CD4-positive, alpha-beta T cell treated with Interleukin-10 for 1 hour (primary cell): ENCODE measurements at places on chromosomes 4 and X.

GRCh38 chrX:39020051-39020669 lies 218.9 kb downstream of the MID1IP1 start:
- no peak for DNase-seq

- no peak for DNase-seq
Measured at GRCh38 chrX:138463476-138463875, 248.0 kb downstream of the FGF13 start.

DNA sequence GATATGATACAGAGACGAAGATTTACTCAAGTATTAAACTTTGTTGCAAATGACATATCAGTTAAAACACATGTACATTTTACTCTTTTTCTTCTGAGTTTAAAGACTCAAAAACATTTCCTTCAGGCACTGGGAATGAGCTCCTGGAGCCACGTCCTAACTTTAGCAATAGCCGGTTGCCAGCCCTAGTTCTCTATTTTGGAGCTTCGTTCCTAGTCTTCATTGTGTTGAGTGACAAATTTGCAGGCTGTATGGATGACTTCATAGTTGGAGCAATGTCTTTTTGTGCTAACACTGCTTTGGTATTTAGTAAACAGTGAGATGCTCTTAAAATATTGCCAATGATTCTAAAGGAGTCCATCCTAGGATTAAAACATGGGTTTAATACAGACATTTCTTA lies 190.9 kb downstream of the FAT4 start:
- no peak for DNase-seq

DNA sequence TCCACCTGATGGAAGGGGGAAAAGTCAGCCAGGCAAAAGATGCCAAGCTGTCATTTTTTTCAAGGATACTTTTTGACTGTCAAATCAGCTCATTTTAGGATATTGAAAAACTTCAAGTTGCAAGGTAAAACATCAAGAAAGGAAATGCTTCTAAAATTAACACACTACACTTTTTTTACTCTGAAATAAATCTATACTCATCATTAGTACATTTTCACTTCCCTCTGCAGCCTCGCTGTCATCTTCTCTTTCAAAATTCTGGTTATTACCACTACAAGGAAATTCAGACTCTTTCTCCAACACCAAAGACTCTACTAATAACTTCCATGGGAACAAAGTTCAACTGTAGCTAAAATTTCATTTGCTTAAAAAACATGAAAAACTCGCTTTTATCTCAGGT lies 41.6 kb downstream of the APBB2 start:
- DNase-seq, result no peak

DNA sequence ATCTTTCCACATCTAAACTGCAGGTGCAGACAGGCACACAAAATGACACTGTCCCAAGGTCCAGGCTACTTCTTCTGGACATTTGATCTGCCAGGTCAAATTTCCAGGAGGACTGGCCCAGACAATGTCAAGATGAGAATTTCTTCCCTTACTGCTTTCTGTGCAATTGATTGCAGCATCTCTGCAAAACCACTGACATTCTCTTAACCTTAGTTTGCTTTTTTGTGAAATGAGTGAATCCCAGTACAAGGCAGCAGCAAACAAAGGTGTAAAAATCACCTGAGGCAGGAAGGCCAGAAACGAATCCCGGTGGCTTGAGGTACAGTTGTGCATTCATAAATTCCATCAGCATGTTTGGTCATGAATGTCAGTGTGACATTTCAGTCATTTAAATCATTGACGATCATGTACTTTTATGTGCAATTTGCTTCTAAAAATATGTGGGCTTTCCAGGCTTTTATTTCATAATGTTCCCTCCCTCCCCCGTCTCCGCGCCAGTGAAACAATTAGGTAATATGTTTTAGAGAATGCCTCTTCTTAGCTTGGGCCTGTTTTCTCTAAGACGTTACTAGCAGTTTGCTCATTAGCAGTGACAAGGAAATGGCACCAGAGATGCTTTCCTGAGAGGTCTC lies 39.1 kb downstream of the NHS start:
- DNase-seq, result no peak

DNA sequence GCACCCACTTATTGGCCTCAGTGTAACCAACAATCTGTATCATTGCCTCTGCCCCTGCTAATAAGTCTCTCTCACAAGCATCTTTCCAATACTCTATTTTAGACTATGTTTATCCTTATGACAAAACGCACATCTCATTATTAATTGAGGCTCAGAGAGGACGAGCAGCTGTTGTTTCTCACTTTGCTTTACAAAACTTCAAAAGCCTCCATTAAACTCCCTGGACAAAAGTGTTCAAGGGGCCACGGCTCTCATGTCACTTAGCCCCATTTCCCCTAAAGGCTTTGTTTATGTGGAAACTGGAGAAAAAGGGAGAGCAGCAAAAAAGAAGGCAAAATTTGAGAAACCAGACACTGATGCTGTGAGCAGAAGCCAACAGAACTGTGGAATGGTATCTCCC lies 180.0 kb upstream of the LNX1 start:
- no peak for DNase-seq

DNA sequence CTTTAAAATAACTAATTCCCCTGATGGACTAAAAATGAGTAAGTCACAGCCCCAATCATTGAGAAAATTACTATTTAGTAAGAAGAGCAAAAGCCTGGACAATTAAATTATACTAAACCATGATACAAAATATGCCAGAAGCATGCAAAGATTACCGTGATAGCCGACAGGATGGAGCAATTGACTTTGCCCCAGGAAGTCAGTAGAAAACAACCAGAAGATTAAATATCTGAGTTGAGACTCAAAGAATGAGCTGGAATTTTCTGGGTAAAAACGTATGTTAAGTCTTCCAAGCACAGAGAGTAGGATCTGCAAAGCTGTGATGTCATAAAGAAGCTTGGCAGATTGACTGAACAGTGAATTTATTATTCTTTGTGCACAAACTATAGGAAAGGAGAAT lies 816.1 kb upstream of the TENM3 start:
- DNase-seq, result no peak

- DNase-seq, result no peak
Measured at GRCh38 chrX:10739426-10739825, 119.0 kb upstream of the MID1 start.

- no peak for DNase-seq
Measured at GRCh38 chr4:137530176-137530575, 2.1 kb downstream of the PCDH18 start.
